Upper lobe of left lung (tissue), 6 donors: ENCODE measurements at places on chromosomes 11 and 22. TPM values are rescaled to one million over a fixed set of nuclear protein-coding genes. Genes with fewer than 3 reads are reported as not detected.

- DNase-seq: no peak
Observed at GRCh38 chr11:130519128-130519932, 70.9 kb downstream of the ADAMTS15 start.

DNA sequence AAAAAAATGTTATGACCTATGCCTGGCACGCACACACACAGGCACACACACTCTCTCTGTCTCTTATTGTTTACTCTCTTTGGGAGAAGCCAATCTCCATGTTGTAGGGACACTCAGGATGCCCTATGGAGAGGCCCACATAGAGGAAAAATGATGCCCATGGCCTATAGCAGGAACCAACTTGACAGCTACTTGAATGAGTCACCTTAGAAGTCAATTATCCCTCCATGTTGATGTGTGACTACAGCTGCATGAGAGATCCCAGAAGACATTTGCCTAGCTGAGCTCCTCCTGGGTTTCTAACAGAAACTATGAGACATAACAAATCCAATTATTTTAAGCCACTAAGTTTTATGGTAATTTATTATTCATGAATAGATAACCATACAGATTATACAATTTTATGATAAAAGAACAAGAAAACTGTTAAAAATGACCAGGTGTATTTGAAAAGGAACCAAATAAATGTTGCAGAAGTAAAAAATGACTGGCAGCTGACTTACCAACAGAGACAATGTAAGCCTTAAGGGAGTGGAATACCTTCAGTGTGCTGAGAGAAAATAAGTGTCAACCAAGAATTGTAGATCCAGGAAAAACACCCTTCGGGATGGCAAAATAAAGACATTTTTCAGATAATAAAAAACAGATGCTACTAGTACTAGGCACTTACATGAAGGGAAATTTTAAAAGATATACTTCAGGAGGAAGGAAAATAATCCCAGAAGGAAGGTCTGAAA, 403.7 kb upstream of the SYN3 start:
- DNase-seq: no peak

DNA sequence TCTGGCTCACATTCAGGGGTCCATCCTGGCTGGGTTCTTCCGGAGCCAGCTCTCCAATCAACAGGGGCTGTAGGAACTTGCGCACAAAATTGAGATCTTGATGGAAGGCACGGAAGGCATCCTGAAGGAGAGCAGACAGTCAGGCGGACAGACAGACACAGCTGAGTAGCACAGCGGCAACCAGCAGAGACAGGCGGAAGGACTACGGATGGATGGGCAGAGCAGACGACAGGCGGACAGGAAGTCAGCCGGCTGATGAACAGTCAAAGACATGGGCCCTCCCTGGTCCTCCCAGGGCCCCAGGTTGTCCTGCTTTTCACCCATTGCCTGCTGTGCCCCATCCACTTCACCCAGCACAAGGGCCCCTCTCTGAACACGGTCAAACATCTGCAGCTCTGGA, 11.3 kb downstream of the FADS3 start:
- no peak for DNase-seq

DNA sequence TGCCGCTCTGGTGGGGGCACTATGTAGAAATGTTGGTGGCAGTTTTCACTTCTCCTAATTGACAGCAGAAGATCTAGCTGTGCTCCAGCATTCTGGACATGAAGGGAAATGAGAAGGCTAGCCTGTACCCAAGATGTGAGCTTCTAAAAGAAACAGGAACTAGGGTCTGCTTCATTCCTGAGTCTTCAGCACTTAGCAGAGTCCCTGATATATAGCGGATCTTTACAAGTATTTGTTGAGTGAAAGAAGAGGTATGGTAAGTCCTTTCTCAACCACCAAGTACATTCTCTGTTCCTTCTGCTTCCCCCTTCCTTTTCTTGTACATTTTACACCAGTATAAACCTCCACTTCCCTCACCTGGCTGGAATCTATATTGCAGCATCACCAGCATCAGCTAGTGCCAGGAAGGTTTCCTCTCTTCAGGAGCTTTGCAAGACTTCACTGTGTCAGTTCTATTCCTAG, 408.3 kb upstream of the CADM1 start:
- no peak for DNase-seq

DNA sequence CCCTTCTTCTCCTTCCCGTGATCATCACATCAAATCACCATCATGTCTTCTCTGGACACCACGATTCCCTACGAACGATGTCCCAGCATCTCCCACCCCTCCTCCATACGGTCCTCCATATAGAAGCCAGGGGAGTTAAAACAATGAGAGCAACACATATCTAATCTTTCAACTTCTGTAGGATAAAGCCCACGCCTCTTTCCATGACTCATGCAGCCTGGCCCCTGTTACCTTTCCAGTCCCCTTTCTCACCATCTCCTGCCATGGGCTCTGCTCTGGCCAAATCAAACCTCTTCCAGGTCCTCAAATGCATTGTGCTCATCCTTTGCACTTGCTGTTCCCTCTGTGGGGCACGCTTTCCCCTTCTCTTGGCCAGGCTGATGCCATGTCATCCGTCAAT, 23.6 kb downstream of the RPS6KA4 start:
- no peak for DNase-seq

GRCh38 chr11:102012946-102013345, 34.3 kb upstream of the CFAP300 start:
- DNase-seq: no peak

DNA sequence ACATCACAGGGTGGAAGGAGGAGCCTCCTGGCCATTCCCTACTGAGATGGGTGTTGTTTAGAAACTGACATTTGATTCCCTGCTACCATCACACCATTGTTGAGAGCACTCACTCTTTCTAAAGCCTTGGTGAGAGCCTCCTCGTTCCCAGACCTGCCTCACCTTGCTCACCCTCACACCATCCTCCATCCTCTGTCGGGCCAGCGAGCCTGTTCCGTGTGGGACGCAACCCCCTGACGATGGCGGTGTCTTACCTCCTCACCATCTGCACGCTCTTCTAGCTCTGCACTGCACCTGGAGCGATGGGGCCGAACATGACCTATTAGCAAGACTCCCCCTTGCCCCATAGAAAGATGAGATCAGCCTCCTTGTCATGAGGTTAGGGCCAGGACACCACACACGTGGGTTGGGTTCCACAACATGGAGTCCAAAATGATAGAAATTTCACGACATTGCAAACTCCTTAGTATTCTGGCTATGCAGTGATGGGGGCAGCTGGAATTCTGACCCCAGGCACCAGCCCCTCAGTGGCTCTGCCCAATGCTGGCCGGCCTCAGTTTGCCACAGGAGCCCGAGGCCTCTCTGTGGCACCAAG, 1017.9 kb downstream of the TBC1D22A start:
- DNase-seq: no peak

- DNase-seq: no peak
Observed at GRCh38 chr11:75966537-75967287, 151.7 kb downstream of the UVRAG start.

Gene C11orf91
- total RNA-seq: not detected

Gene OR8D4
- total RNA-seq: not detected

Gene CSNK2A3
- total RNA-seq: 2.6 TPM

Gene SCUBE1
- total RNA-seq: 9.7 TPM

Gene ANKK1
- 0.24 TPM for total RNA-seq
